ENCODE measurements at places on chromosomes 12 and 14.

GRCh38 chr14:55711175-55711811 lies 131.3 kb downstream of the KTN1 start:
- DNase-seq, result no peak

DNA sequence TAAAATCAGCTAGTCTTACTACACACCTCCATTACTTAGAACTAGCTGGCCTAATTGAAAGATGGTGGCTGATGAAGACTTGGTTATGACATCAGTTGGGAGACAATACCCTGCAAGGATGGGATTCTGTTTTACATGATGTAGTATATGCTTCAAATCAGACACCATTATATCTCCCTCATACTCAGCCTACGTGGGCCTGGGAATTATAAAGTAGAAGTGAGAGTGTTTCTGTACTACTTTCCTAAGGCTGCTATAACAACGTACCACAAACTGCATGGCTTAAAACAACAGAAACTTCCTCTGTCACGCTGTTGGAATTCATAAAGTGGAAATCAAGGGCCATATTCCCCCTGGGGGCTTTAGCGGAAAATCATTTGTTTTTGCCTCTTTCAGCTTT lies 190.4 kb downstream of the PAH start:
- no peak for DNase-seq

GRCh38 chr12:49665384-49665783 lies 41.8 kb downstream of the FMNL3 start:
- DNase-seq, result no peak

GRCh38 chr14:87052646-87053225 lies 940.2 kb downstream of the GALC start:
- DNase-seq, result no peak

- peak; percentile 38 for DNase-seq
Observed at GRCh38 chr14:20609215-20610001, 18.2 kb upstream of the RNASE12 start.

DNA sequence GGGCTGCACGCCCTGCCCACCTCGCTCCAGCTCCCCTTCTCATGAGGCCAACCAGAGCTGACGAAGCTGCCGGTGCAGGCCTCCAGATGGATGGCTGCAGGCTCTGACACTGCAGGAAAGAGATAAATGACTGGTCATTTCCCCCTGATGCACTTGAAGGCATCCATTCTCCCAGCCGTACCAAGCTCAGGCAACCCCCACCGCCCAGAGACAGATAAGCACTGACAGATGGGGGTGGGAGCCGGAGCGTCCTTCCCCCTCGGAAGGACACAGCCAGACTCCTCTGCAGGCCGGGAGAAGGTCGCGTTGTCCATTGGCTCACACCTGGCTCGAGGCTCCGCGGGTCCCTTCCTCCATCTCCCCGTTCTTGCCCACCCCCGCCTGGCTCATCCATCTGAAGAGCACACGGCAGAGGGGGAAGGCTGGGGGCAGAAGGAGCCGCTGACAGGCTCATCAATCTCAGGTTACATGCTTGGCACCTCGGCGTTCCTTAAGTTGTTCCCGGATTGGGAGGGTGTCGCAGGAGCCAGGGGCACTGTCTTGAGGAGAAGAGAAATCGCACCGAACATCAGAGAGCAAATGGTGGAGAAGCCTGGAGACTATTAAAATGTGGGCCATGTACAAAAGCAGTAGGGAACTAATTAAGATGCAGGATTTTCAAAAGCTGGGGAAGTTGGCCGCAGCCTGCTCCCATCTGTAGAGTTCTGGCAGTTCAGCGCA lies 151.6 kb downstream of the DPF3 start:
- no peak for DNase-seq

GRCh38 chr12:22656376-22656775 lies 31.4 kb downstream of the ETNK1 start:
- DNase-seq, result no peak

- no peak for DNase-seq
Observed at GRCh38 chr12:90173499-90174197, 465.0 kb upstream of the ATP2B1 start.

DNA sequence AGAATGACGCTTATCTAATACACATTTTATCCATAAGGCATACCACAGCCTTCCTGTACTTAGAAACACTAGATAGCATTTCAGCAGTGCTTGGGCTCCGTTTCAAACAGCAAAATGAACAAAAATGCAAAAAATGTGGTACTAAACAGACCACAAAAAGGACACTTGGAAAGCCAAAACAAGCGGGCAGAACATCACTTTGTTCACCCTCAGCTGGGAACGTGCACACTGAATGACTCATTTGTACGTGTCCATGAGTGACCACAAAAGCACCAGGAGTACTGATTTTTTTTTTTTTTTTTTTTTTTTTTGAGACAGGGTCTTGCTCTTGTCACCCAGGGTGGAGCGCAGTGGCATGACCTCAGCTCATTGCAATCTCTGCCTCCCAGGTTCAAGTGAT lies 8.9 kb upstream of the FOXN3 start:
- no peak for DNase-seq

DNA sequence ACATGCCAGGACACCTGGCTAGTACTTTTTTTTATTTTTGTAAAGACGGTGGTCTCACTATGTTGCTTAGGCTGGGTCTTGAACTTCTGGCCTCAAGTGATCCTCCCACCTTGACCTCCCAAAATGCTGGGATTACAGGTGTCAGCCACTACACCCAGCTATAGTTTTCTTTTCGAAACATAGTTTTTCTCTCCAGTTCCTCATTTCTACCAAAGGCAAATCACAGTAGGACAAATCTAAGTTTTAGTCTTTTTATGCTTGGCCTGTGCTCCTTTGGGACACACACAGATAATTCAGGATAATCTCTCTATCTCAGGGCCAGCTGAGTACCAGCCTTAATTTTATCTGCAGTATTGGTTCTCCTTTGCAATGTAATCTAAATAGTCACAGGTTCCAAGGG lies 100.7 kb downstream of the KCNMB4 start:
- DNase-seq, result no peak

DNA sequence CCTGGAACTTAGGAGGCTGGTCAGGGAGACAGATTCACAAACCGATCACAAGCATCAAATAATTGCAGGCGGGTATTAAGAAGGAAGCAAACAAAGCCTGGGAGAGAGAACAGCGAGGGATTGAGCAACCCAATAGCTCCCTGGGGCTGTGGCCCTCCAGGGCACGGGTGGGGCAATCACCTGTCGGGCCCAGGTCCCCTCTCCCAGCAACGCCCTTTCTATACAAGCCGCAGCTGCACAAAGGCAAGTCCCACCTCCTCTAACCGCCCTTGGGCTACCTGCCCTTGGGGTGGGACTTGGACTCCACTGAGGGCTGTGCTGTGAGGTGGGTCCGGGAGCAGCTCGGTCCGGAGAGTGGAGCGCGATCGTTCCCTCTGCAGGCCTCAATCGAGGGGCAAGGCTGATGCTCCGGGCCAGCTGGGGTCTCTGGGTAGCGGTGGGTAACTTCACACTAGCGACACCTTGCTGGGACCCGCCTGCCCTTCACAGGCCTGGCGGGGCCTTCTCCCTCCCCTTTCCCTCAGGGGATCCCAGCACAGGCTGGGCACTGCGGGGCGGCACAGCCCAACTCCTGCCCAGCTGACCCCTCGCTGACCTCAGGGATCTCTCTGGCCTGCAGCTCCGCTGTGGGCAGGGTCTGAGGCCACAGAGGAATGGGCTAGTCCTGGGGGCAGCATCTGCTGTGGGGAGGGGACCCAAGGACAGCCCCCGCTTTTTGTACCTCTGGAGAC lies 8.0 kb downstream of the PHB2 start:
- DNase-seq, result no peak

DNA sequence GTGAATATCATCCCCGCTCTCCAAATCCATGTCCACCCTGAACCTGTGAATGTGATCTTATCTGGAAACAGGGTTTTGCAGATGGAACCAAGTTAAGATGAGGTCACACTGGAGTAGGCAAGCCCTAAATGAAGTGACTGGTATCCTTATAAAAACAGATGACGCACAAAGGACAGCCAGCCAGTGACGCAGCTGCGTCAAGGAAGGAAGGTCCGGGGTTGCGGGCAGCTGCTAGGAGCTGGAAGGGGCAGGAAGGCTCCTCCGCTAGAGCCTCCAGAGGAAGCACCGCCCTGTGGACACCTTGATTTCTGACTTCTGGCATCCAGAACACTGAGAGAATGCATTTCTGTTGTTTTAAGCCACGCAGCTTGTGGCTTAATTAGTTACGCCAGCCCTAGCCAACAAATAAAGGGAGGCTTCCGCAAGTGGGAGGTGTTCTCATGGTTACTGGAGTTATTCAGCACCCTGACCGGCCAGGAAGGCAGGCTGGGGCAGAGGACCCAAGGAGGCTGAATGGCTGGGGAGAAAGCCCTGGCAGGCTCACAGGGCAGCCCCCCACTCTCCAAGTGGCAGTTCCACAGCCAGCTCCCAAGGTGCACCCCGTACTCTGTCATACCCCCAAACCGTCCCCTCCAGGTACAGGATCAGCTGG lies 127.6 kb upstream of the NCOR2 start:
- DNase-seq, result no peak

DNA sequence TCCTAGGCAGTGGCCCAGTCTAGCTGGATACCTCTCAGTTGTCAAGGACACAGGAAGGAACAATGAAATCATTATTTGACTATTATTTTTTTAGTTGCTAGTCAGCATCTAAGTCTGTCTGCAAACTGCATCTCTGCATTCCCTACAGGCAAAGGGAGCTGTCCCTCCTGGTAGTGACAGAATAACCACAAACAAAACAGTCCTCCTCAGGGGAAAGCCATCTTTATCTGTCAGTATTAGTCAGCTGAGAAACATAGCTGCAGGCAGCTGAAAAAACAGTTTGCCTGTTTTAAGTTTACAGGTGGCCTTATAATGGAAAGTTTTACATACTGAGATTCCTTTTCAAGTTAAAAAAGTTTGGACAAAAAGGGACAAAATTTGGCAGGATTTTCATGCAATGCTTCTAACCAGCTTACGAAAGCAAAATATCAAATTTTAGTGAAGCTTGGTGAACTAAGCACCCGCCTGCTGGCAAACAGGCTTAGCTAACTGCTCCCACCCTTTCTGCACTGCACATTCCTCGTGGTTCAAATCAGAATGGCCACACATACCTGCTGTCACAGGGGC lies 29.5 kb downstream of the SLC25A21 start:
- no peak for DNase-seq

GRCh38 chr12:31215518-31216232 lies 110.3 kb downstream of the SINHCAF start:
- no peak for DNase-seq

DNA sequence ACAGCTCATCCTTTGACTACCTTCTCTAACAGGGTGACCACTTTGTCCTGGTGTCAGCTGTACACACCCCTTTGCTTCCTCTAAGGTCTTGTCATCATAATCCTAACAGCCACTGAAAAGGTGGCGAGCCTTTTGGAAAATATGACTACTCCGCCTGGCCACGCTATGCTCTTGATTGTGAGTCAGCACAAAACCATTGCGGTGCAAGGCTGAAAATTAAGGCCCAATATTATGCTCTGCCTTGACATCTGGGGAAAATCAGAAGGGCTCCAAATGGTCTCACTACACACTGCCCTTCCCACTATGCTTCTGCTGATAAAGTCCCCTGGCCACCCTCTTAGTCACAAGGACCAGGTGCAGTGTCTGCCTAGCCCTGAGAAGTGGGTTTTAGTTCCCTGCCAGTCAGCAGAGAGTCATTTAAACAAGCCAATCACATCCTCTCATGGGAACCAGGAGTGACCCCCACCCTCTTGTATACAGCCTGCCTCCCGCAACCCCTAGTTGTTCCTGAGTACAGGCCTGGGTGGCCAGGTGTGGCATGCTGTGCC lies 34.3 kb downstream of the FGD6 start:
- DNase-seq, result no peak

DNA sequence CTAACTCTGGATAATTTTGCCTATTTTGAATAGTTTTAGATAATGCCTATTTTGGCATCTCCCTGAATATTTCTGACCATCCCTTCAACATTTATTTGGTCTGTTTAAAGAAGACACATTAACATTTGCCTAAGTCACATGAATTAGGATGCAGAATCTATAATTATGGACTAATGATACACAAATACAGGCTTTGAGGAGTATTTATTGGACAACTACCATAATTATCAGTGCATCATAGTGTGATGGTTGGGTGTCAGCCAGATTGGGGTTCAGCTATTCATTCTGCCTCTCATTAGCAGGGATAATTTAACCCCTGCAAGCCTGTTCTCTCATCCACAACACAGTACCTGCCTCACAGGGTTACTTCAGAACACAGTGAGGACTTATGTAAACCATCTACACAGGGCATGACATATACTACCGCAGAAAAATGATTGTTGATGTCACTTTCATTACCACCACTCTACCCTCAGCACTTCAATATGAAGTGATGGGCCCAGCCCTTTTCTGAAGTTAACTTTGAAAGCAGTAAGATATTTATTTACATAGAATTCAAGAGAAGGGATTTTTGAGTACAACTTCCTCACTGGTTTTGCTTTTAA lies 14.4 kb downstream of the PRKCH start:
- no peak for DNase-seq

DNA sequence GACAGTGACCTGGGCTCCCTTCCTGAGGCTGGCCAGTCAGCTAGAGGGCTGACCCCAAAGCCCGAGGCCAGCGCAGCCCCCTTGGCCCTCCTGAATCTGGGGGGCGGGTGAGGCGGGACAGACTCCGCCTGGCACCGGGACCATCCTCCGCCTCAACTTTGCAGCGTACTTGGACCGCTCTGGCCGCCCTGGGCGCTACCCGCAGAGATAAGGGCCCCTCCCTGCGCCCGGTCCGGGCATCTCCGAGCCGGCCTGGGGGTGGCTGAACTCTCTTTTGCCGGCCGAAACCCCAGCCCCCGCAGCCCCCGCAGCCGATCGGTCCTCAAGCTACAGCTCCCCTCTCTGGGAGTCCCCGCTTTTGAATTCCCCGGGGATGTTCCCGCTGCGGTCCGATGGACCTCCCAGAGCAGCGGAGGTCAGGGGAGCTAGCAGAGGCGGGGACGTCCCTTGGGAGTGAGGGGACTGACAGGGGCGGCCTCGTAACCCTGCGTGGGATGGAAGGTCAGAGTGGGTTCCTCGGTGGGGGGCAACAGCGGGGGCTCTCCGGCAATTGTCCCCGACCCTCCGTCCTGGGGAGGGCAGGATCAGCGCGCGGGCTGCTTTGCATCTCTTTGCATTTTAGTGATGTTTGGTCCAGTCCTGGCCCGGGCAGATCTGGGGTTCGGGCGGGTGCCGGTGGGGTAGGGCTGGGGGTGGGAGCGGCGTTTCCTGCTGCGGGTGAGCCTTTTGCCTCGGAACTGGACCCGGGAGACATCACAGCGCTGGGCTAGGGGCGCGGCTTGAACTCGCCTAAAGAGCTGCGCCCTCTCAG lies at the start of gene CRIP1:
Gene CRIP1 (plus strand): TSS at position 724 of the 811 bp plus-strand sequence. CDS start 374 bp downstream, outside the sequence.
- no peak for DNase-seq

DNA sequence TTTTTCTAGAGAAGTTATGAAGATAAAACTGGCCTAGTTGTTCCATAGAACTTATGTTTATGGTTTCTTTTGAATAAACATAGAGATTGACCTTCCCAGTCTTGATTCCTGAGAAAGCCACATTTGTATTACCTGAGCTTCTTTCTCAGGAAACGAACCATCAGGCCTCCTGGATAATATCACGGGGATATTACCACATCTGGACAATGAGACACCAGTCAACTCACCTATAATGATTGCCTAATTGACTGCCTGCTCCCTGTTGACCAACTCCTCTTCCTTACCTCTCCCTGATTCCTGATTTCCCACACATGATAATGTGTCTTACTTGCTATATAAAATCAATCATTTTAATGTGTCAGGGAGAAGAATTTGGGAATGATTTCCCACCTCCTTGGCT lies 822.7 kb downstream of the LRFN5 start:
- DNase-seq, result no peak

GRCh38 chr12:82510386-82510785 lies 152.1 kb downstream of the METTL25 start:
- no peak for DNase-seq

All from stimulated activated CD4-positive, alpha-beta T cell treated with anti-CD3 and anti-CD28 coated beads, Interleukin-2, amount 100 ng/mL, for 4 hours (primary cell).